ENCODE measurements at places on chromosomes 7 and 10. TPM values are rescaled to one million over a fixed set of nuclear protein-coding genes. Genes with fewer than 3 reads are reported as not detected.

HOGA1 gene
- total RNA-seq: 26.2 TPM

HOXA9 gene
- 61.6 TPM for total RNA-seq

NT5C3A gene
- 34.9 TPM for total RNA-seq

MAPK8 gene
- total RNA-seq: 78.8 TPM

UFSP1 gene
- 4.5 TPM for total RNA-seq

TMEM213 gene
- total RNA-seq: 43.8 TPM

DDC gene
- 32.0 TPM for total RNA-seq

CALML3 gene
- total RNA-seq: not detected

SNX10 gene
- total RNA-seq: 10.6 TPM

AP5Z1 gene
- total RNA-seq: 29.9 TPM

PAPOLB gene
- 0.18 TPM for total RNA-seq

SFRP5 gene
- total RNA-seq: 0.58 TPM

Data from metanephros (tissue), 2 donors.